ENCODE measurements at places on chromosomes 11 and 22. TPM values are rescaled to one million over a fixed set of nuclear protein-coding genes. Genes with fewer than 3 reads are reported as not detected.
A peak's percentile ranks its signal among the peaks of the same experiment; 100 is the strongest.

- no peak for ATAC-seq
Observed at GRCh38 chr11:104134745-104135144, 29.2 kb downstream of the PDGFD start.

DNA sequence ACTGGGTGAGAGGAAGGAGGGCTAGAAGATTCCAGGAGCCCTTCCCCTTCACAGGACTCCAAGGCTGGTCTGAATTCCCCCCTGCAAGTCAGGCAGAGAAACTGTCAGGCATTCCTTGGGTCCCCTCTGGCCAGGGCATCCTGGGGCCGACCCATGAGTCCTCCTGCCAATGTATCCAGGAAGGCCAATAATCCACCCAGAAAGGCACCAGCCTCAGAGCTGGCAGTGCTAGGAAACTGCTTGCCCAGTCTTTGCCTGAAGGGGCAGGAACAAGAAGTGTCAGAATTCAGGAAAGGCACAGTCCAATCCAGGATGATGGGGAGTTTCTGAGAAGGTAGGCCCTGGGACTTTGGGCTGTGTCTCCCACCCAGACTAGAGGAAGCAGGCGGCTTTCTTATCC, 41.0 kb downstream of the BUD13 start:
- no peak for ATAC-seq

DNA sequence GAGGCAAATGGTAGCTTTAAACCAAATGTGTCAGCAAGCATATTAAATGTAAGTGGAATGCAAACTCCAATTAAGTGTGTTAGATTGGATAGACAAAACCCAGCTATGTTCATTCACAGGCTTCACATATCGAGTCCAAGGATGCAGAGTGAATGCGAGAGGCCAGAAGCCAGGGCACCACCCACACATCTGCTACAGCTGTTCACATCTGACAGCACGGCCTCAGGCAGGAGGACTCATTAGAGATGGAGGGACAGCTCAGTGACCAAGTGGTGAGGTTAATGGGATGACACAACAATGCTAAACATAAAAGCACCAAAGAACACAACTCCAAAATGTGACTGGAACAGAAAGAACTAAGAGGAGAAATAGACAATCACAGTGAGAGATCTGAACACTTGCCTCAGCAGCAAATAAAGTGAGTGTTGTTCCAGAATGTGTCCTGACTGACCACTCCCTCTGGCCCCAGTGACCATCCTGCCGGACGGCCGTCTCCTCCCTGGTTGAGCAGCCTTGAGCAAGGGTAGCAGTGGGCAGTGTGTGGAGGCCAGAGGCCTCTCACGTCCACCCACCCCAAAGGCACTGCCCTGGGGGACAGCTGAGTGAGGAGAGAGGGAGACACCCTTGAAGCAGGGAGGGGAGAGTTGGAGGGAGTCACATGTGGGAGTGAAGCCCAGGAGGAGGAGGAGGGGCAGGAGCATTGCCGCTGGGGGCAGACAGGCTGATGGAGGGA, 23.8 kb downstream of the ALG12 start:
- ATAC-seq, result no peak

DNA sequence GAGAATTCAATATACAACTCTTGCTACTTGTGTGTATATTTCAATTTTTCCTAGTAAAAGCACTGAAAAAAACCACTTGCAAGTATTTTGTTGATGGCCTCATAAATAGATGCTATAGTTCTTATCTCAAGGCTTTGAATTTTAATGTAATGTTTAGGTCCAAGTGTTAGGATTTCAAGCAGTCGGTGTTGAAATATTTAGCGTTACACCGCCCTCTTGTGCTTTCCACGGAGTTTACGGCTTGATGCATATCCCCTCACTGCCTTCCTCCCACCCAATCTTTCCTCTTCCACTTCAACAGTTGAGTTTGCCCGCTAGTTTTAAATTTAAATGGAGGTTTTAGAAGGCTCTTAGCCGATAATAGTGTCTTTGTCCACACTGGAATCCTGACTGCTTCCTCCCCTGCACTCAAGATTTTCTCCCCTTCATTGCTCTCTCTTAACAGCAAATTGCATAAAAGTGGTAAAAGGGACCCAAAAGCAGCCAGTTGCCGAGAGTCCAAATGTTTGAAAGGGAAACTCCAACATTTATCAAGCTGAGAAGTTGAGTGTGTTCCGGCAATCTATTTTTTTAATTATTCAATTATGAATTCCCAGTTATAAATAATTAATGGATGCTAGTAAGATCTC, 25.9 kb upstream of the HTATIP2 start:
- no peak for ATAC-seq

DNA sequence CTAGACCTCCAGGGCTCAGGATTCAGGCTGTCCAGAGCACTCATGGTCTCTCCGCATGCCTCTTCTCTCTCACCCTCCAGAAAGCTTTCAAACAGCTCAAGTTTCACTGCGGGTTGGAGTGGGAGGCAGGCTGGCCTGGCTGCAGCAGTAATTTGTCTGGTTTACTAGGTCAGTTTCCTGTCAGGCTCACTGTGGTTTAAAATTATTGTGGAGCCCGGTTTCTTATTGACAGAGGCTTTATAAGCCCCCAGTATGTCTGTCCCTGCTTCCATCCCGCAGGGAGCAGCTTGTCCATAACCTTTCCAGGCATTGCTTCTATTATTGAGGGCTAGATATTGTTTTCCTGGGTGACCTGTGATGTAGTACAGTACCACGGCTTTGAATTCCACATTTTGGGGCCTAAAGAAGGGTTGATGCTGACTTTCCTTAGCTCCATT, 235.3 kb upstream of the SORL1-AS1 start:
- no peak for ATAC-seq

DNA sequence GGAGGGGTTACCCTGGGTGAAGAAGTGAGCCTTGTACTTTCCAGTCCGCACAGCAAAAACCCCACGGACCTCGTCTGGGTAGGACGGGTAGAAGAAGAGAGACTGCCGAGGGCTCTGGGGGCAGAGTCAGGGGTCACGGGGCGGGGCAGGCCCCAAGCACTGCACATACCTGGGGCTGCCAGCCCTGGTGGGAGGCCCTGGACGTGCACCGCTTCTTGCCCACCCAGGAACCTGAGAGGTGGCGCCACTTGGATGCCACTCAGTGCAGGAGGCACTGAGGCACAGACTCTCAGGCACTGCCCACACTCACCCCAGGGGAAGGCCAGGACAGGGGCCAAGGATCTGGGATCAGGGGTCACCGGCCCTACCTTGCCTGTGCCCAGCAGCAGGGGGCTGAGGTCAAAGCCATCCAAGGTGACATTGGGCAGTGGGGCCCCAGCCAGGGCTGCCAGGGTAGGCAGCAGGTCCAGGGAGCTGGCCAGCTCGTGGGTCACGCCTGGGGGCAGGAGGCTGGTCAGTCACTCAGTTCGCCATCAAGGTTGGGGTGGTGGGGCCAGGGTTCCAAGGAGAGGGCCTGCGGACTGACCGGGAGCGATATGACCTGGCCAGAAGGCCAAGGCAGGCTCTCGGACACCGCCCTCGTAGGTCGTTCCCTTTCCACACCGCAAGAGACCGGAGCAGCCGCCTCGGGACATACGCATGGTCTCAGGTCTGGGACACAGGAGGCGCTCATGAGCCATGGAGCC, 2.2 kb downstream of the ARSA start:
- ATAC-seq, result no peak

DNA sequence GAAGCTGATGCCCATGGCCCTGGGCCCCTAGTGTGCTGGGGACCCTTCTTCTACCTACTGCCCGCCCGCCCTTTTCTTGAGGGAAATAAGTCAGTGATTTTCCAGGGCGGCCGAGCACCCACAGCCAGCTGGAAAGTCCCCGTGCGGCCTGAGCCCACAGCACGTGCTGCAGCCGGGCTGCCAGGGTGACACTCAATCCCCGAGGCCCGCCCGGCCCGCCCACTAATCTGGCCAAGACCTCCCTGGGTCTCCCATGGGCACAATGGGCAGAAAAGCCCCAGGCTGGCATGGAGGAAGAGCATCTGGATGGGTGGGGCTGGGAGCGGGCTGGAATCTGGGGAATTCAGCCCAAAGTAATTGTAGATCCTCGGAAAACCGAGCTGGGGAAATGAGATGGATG, 24.8 kb downstream of the WNT7B start:
- no peak for ATAC-seq

DNA sequence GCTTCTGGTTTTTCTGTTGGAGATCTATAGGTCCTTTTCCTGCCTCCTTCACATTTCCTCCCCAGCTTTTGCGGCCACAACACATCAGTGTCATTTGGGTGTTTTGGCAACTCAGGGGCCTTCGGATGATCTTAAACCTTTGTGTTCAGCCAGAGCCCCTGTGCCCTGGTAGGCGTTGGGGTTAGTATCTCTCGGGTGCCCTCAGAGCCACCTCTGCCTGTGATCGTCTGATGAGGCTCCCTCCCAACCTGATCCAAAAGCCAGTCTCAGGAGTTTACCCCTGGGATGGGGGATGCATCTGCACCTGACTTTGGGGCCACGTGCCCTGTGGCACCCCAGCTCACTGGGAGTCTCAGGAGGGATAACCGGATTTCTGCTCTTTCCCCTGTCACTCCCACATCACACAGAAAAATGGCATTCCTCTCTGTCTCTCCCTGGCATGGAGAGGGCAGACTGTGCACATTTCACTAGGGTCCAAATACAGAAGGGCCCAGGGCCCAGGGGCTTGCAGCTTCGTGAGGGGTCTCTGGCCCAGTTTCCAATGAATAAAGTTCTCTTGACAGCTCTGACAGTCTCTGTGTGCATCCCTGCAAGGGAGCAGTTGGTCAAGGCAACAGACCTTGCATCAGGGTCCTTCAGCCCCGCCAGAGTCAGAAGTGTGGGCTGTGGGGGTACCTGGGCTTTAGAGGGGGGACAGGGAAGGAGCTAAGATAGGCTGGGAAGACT, 2.6 kb downstream of the RNF26 start:
- no peak for ATAC-seq

- ATAC-seq, result no peak
Observed at GRCh38 chr11:75236062-75236461, 4.5 kb upstream of the TPBGL start.

GRCh38 chr22:37150701-37151100, 985 bp upstream of the IL2RB start:
- ATAC-seq, result no peak

GRCh38 chr11:14417617-14418374, 58.8 kb upstream of the RRAS2 start:
- ATAC-seq, result no peak

DNA sequence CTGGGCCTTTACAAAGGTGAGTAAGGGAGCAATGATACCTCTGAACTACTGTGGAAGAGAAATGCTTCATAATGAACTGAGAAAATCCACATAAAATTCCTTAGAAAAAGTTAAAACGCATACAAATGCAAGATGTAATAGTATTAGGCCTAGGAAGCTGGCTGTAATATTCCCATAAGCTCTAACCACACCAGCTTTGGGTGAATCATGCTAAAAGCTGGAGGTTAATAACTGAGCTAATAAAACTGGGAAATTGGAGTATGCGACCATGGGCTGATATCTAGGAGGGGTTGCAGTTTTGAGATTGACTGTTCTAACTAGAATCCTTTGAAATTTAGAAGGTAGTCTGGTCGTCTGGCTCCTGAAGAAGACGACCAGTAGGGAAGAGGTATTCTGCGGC, 28.6 kb upstream of the RCE1 start:
- no peak for ATAC-seq

DNA sequence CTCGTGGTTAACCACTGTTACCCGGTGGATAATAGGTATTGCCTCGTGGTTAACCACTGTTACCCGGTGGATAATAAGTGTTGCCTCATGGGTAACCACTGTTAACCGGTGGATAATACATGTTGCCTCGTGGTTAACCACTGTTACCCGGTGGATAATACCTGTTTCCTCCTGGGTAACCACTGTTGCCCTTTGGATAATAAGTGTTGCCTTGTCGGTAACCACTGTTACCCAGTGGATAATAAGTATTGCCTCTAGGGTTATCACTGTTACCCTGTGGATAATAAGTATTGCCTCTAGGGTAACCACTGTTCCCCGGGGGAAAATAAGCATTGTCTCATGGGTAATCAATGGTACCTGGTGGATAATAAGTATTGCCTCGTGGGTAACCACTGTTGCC, 15.0 kb upstream of the NXPE4 start:
- no peak for ATAC-seq

DNA sequence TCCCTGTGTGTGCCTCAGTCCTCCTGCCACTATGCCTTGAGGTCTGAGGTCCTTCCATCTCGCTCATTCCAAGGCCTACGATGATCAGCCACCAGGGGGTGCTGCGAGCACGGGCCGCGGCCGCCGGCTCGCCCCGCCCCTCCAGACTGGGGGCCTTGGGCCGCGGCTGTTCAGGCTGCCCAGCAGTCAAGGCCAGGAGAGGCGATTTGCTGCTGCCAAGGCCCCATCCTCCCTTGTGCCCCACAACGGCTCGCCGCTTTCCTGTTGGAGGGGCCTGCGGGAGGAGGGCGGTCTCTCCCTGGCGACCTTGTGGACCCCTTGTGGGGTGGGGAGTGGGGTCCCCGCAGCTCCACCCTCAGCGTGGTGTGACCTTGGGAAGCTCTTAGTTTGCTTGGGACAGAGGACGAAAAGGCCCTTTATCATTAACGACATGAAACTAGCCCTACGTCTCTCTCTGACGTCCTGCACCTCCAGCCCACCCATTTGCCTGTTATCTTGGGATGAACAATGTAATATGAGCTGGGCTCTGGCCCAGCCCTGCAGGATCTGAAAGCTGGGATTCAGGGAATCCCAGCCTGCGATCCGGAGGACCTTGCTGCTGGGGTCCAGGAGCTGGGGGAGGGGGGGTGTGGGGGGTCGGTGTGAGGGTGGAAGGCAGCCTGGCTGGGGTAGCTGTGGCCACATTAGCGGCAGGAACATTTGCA, 5.3 kb upstream of the GALR3 start:
- peak; percentile 78 for ATAC-seq

DNA sequence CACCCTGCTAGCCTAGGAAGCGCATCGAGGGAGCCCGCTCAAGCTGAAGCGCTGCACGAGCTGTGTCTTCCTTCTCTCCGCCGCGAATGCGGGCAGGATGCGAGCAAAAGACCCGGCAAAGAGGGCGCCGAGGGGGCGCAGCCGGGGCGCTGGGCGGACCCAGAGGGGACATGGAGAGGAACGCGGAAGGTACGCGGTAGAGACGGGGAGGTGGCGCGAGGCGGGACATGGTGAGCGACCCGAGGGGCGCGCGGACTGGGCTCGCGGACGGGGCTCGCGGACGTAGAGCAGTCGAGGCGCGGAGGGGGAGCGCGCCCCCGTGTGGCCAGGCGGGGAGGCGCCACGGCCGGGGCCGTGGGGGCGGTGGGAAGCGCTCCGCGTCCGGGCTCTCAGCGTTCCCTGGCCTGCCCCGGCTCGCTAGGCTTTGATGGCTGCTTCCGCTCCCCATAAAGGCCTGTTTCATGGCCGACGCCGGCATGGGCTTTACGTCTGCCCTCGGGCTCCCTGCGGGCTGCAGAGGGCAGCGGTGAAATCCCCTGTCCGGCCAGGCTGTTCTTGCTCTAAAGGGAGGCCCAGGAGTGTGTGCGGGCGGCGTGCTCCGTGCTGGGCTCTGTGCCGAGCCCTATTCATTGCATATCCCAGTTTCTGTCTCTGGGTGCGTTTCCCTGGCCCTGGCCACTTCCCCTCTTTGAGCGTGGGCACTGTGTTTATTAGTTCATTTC, 31.2 kb upstream of the TRIM29 start:
- ATAC-seq, result peak; percentile 90

GRCh38 chr11:70397336-70397982, 870 bp upstream of the CTTN start:
- no peak for ATAC-seq

BACE1 gene
- 17.5 TPM for total RNA-seq

HEPN1 gene
- total RNA-seq, result not detected

ROM1 gene
- total RNA-seq, result 4.9 TPM

ALDH3B1 gene
- 2.5 TPM for total RNA-seq

SOX6 gene
- total RNA-seq, result 13.6 TPM

RBMXL2 gene
- not detected for total RNA-seq

ADAMTS15 gene
- 2.0 TPM for total RNA-seq

Data from esophagus mucosa (tissue), 1 donor.